ENCODE measurements at places on chromosomes 5 and 9. TPM values are rescaled to one million over a fixed set of nuclear protein-coding genes. Genes with fewer than 3 reads are reported as not detected.

DNA sequence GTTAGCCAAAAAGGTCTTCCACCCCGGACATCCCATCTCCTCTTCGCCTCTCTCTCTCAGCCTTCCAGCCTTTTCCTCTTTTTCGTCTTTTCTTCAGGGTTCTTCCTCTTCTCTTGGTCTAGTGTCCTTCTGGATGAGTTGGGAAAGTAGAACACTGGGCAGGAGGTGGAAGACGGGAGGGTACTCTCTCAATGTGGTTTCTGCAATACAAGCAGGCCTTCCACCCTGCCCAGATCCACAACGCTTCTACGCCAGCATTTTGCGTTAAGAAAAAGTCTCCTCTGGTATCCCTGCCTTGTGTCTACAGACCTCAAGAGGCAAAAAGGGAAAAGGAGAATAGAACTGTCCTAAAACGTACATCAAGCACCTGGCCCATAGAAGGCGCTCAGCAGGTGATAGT is 587.8 kb downstream of the BNC2 start:
- no peak for DNase-seq

GRCh38 chr5:154766558-154767281 is 11.5 kb downstream of the LARP1 start:
- DNase-seq: no peak

DNA sequence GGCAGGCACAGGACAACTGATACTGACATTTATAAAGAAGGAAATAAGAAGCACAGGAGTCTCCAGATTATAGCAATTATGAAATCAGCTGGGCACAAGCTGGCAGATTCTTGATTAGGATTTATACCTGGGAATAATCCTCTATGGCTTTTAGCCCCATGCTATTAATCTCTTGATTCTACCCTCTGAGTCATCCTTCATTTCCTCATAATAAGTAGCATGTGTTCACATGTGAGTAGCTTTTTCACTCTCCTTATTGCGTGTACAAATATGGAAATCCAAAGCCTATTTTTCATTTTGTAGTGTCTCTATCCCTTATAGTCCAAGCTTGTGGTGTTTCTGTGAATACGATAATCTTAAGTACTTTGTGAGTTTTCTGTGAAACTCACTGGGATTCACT is 185.0 kb upstream of the PRLR start:
- no peak for DNase-seq

GRCh38 chr5:112059579-112060135 is 302.7 kb upstream of the NREP start:
- no peak for DNase-seq

- DNase-seq: no peak
Measured at GRCh38 chr9:70472268-70473249, 58.1 kb upstream of the KLF9 start.

GRCh38 chr5:139982975-139983240 is 60.2 kb downstream of the NRG2 start:
- DNase-seq: no peak

DNA sequence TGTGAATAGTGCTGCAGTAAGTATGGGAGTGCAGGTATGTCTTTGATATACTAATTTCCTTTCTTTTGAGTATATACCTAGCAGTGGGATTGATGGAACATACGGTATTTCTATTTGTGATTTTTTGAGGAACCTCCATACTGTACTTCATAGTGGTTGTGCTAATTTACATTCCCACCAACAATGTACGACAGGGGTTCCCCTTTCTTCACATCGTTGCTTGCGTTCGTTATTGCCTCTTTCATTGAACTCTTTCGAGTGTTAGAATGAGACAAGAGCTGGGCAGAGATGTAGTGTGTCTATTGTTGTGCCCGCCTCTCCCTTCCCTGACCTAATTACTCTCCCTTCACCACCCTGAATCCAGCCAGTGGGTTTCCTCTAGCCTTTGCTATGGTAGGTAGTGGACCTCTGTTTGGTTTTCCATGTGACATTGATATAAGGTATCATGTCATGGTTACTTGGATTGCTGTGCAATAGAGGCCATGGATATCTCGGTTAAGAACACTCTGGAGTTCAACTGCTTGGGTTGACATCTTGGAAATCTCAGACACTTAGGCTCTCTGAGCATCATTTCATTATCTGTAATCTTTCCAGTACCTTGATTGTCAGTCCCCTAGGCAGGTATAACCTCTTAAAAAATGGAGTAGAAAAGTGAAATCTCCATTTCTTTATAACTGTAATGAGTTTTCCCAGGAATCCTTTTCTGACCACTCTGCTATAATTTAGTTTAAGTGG is 19.5 kb downstream of the AOPEP start:
- DNase-seq: no peak

DNA sequence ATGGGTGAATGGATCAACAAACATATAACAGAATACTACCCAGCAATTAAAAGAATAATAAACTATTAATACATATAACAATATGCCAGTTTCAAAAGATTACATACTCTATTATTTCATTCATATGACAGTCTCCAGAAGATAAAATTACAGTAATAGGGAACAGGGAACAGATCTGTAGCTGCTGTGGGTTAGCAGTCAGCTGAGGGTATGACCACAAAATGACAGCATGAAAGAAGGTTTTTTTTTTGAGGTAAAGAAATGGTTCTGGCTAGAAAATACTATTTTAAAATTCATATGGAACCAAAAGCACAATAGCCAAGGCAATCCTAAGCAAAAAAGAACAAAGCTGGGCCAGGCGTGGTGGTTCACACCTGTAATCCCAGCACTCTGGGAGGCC is 73.0 kb upstream of the NR5A1 start:
- DNase-seq: no peak

DNA sequence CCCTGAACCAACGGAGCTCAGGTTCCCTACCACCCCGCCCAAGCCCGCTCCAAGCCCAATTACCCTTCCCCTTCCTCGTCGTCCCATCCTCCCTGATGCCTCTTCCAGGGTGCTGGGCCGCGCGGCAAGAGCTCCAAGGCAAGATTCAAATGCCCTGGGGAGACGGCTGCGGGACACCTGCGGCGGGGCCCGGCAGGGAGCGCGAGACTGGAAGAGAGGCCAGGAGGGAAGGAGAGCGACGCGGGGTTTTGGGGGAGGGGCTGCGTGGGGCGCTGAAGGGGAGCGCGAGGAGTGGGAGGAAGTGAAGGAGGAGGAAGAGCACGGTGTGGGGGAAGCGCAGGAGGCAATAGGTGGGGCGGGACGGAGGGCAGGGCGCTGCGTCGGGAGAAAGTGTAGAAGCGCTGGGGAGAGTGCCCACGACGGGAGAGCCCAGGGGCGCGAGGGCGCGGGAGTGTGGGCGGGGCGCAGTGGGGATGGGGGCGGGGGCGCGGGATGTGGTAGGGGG is 975 bp upstream of the NXNL2 start:
- no peak for DNase-seq

DNA sequence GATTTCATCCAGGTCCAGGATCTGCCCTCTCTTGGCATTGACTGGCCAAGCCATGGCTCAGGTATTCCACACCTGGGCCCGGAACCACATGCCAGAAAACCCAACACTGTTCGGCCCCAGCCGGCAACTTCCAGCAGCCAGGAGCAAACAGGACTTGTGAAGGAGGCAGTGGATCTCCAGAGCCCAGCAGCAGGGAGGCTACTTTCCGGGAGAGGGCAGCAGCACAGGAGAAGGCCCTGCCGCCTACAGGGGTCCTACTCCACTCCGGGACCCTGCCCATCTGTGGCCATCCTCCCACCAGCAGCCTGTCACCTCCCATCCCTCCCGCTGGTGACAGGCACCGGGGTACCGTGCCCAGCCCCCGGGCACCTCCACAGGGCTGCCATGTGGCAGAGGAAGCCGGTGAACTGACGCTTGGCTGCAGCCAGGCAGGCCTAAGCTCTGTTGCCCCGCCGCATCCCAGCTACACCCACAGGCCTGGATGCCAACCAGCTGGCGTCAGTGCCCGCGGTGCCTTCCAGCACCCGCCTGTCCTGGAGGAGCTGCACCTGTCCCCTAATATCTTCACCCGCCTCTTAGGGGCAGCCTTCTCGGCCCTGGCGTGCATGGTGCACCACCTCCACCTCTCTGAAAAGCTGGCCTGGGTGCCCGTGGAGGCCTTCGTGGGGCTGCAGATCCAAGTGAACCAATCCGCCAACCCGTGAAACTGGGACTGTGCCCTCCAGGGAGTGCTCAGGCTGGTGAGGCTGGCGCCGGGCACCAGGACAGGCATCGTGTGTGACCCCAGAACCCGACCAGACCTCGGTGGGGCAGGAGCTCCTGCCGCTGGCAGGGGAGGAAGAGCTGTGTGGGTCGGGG is 18.9 kb upstream of the SLC30A5 start:
- DNase-seq: no peak

- DNase-seq: no peak
Measured at GRCh38 chr9:33125871-33126823, 41.0 kb downstream of the B4GALT1 start.

DNA sequence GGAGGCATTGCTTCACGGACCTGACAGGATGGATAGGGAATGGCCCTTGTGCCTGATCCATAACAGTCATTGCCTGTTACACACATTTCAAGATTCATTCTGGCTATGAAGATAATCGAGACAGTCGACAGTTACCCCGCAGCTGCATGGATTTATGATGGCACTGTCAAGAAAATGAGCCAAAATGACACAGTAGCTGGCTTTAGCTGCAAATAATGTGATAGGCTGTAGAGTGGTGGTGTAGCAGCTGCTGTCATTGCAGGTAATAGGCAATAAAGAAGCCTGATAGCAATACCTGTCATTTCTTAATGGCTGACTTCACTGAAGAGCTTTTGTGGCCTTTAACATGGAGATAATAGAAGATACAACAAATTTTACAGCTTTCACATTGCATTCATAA is 1085.2 kb upstream of the ARRDC3 start:
- no peak for DNase-seq

- no peak for DNase-seq
Measured at GRCh38 chr5:140186267-140186671, 11.3 kb downstream of the CYSTM1 start.

GRCh38 chr9:19922476-19923118 is 133.8 kb upstream of the SLC24A2 start:
- no peak for DNase-seq

DNA sequence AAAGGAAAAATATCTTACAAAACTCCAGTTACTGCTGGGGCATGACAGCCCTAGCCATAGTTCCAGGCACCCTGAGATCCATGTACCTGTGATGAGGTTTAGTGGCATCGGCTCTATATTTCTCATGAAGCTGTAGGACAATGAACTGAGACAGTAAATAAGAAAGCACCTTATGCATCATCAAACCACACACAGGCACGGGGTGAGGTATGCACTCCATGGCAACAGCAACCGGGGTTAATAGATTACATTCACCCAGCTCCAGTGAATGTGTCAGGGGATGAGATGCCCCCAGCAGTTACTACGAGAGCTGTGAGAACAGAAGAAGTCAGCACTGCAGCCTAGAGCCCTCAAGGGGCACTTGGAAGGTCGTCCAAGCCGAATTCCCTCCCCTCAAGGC is 162.0 kb upstream of the S1PR3 start:
- no peak for DNase-seq

Gene PFDN1
- 28.4 TPM for total RNA-seq

Gene STPG3
- 0.30 TPM for total RNA-seq

Gene SURF2
- total RNA-seq: 18.6 TPM
